Effector memory CD4-positive, alpha-beta T cell (primary cell): ENCODE measurements at places on chromosomes 4 and X.

DNA sequence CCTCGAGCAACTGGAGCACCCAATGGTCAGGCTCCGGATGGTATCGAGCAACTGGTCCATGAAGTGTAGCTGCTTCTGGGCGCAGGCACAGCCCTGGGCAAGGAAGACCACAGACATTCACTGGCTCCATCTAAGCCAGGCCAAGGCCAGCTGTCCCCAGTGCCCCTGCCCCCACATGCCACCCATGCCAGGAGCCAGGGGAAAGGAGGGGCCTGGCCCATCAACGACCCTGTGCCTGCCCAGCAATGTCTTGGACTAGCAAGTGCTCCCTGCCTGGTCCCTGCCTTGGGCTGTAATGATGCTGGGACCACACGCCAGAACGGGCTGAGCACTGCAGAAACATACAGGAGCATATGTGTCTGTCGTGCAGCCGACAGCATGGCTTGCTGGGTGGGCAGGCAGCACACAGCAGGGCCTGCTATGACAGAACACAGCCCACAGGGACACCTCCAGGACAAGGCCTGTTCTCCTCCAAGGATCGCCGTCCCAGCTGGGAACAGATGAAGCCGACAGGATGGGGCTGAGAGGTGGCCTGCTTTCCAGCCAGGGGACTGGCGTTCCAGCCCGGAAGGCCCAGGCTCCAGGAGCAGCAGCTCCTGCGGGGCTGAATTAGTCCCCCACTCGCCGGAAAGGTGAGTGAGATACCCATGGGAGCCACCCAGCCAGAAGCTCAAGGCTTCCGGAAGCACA lies 11.4 kb upstream of the TREX2 start:
- no peak for DNase-seq

DNA sequence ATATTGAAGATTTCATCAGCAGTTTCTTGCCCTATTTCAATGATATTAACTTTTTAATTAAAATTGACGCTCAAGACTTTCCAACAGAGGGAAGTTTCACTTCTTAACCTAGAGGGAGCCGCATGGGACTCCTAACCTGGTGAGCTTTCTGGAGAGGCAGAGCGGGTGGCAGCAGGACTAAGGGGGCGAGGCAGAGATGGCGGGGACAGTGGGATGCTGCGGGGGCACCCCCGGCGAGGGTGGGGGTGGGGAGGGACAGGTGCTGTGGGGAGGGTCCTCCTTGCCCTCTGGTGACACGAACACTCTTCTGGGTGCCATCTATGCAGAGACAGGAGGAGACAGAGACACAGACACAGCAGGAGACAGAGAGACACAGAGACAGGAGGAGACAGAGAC lies 104.4 kb downstream of the ADRA2C start:
- DNase-seq = no peak

GRCh38 chr4:182554736-182555135 lies 311.5 kb downstream of the TENM3 start:
- DNase-seq = no peak

- peak; percentile 26 for DNase-seq
Measured at GRCh38 chrX:19683817-19684216, 168.5 kb upstream of the MAP3K15 start.

- DNase-seq = no peak
Measured at GRCh38 chr4:23962462-23962861, 72.6 kb upstream of the PPARGC1A start.

DNA sequence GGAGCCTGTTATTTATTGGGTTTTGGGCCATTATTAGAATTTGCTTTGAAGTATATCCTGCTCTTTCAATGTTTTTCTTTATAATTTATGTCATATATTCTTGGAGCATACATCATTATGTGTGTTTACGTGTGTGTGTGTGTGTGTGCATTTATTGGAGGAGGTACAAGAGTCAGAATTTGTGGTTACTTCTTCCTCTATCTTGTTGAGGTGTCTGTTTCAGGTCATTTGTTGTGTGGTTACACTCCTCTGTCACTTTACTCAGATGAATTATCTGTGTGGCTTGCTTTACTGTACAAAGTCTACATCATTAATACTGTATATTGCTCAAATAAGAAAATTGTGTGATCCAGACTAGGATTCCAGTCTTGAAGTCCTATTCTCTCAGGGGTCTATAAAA lies 1957.4 kb upstream of the TENM3 start:
- no peak for DNase-seq

DNA sequence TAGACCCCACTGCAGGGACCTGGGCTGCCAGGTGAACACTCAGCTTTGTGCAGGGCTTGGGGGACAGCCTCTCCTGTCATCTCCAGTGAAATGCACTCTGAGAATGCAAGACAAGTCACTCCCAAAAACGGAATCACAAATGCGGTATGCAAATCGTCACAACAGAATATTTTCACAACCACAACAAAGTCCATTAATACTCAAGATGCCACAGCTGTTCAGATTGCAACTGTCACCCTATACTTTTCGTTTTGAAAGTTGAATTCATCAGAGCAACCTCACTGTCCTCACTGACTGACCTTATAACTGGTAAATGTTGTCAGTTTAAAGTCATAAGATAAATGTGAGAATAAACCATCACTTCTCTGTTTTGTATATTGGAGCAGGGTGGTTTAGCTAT lies 16.6 kb downstream of the JAKMIP1 start:
- no peak for DNase-seq

- no peak for DNase-seq
Measured at GRCh38 chr4:184404047-184404446, 70.3 kb downstream of the IRF2 start.

GRCh38 chr4:110751986-110752385 lies 129.1 kb upstream of the PITX2 start:
- no peak for DNase-seq

DNA sequence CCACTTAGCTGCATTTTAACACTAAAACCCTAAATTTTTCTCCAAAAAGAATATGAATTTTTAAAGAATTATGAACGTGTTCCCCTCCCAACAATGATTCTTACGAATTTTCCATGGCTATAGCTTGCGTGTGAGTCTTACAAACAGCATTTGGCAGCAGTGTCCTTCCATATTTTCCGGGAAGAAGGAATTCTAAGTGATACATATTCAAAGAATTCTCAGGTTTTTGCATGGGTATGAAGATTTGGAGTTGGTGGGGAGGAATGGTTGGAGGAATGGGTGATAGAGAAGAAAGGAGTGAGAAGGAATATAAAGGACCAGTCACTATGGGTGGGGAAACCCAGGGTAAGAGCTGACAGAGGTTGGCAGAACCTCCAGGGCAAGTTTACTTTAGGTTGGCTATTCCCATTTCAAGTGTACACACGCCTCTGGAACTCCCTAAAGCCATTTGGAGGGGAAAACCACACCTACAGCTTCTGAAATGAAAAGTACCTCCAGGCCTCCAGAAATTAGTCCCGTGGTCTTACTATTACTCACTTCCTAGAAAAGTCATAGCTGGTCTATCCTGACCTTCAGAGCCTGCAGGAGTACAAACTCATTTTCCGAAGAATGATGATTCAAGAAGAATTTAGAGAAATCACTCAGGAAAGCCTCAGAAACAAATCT lies 420.8 kb upstream of the DIPK2B start:
- DNase-seq = no peak

DNA sequence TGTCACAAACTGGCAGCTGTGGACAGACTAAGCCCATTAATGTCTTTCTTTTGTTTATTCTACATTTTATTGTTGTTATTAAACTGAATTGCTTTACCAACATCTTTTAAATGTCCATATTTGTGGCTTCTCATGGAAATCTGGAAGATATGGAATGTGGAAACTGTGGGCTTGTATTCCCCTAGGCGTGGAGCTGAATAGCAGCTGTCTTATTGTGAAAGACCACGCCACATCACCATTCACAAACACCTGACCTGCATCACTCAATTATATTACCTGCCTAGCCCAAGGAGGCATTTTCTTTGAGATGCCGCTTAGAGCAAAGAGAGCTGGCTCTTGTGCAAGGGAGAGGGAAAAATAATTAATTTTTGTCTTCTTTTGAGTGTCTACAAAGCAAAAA lies 96.9 kb upstream of the GPRIN3 start:
- DNase-seq = no peak

DNA sequence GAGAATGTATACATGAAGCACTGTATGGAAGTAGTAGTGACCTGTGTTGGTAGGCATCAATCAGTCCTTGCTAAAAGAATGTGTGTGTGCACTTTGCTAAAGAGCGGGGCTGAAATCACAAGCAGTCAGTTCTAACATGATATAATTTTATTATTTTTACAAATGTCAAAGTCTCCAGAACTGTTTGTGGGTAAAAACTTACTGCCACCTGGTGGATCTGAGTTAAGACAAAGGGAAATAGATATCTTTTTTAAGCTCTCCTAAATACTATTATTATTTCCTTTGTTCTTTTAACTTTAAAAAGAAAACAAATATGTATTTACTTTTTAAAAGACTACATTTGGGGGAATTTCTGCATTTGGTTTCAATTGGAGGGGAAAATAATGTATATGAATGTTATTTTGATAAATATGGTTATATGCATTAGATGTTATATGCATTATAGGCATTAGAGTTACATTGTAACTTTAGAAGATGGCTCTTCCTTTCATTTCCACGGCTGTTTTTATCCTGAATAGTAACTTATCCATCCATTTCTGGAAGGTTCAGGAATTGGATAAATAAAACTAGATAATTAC lies 7.8 kb upstream of the CLOCK start:
- no peak for DNase-seq

- DNase-seq = no peak
Measured at GRCh38 chr4:37537484-37537883, 148.7 kb downstream of the RELL1 start.

DNA sequence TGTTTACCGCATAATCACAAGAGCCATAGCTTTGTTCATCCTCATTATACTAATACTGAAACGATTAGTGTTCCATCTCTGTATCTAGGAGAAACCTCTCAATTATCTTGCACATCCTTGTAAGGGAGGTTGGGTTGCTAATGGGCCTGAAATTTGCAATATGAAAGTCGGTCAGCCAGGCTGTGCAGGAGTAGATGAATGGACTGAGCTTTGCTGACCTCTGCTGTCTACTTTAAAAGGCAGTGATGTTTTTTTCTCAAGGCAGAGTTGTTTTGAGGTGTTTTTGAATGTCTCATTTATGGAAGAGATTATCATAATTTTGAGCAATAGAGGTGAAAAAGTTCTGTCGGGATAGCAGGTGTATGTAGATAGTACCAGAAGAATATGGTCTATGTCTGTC lies 47.9 kb upstream of the LINC00632 start:
- DNase-seq = no peak

DNA sequence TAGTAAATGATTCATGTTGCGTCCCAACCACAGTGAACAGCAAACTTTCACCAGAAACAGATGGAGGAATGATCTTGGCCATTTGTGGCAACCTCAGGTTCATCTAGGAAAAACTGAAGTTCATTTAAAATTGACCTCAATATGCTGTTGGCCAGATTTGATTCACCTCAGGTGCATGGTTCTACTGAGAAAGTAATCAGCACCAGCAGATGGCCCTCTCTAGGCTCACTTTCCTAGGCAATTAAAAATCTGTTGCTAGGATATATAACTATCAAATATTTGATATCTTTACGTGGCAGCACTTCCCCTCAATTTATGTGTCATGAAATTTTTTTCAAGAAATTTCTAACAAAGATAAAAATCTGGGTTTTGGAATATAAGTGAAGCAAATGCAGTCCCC lies 344.7 kb downstream of the GALNTL6 start:
- no peak for DNase-seq

- no peak for DNase-seq
Measured at GRCh38 chr4:154466336-154466735, 25.3 kb downstream of the DCHS2 start.

DNA sequence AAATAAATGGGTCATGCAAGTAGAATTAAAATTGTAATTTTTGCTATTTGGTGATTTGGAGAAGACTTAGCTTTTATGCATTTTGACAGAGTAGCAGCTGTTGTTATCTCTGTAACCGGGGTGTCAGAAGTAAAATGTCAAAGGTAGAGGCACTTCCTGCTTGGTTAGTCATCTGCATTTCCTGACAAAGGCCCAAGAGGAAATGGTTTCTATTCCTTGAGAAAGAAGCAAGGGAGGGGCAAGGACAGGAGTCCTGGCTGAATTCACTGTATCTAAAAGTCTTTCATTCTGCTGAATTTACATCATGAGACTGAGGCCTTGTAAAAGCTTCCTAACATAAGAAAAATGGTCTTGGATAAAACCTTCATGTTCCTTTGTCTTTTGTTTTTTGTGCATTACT lies 550.9 kb upstream of the BOD1L1 start:
- DNase-seq = no peak

DNA sequence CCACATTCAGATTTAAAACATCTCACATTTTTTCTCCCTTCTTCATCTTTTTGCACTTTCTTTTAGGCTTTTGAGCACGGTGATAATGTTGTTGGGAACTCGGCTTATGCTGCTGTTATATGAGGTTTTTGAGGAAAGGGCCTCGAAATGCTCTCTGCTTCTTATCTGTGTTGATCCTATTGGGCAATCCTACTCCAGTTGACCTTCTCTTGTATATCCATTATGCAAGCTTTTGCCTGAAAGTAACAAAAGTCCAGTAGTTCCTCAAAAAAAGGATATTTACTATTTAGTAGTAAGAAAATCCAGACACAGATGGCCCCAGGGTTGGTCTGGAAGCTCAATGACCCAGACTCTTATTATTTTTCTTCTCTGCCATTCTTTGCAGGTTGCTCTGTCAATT lies 57.7 kb upstream of the SPANXB1 start:
- DNase-seq = no peak

DNA sequence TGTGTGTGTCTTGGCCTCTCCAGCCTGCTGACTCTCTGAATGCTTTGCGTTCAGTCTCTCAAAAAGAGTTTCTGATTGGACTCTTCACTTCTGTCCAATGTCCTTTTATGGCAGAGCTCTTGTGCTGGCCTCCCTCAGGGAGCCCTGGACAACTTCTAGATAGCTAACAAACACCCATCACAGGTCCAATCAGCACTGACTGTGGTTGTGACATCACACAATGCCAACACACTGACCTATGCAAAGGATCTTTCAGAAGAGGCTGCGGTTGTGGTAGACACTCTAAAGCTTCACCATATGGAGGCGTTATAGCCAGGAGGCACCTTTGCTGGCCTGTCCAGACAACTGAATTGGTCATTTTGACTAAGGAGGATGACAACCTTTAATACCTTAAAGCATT lies 53.8 kb upstream of the LSM6 start:
- DNase-seq = no peak

DNA sequence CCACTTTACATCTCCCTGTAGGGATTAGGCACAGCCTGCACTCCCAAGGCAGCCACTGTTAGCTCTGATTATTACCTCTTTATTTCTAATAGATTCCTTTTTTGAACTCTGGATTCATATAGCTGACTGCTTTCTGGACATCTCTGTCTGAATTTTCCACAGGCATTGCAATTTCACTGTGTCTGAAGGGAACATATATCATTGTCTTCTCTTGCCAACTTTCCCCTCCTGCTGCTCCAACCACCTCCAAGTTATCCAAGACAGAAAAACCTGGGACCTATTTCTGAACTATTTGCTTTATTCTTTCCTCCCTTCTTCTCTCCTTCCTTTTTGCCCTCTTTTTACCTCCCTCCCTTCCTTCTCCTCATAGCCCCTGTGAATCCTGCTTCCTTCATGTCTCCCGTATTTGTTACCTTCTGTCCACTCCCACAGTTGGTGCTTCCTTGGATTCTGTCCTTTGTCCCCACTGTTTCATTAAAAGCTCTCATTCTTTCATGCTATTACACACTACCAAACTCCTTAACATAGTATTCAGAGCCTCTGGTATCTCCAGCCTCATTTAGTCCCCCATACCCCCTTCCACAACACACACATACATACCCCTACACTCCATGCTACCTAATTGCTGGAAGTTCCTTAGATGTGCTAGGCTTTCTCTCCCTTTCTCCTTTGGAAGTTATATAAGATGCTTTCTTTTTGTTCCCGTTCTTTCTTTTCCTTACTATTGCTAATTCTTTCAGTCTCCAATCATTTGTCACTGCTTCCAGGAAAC lies 34.7 kb downstream of the FGF2 start:
- DNase-seq = no peak
